CD4-positive, alpha-beta T cell treated with Interleukin-4 for 1 hour (primary cell): ENCODE measurements at places on chromosomes 4 and X.
A peak's percentile ranks its signal among the peaks of the same experiment; 100 is the strongest.

DNA sequence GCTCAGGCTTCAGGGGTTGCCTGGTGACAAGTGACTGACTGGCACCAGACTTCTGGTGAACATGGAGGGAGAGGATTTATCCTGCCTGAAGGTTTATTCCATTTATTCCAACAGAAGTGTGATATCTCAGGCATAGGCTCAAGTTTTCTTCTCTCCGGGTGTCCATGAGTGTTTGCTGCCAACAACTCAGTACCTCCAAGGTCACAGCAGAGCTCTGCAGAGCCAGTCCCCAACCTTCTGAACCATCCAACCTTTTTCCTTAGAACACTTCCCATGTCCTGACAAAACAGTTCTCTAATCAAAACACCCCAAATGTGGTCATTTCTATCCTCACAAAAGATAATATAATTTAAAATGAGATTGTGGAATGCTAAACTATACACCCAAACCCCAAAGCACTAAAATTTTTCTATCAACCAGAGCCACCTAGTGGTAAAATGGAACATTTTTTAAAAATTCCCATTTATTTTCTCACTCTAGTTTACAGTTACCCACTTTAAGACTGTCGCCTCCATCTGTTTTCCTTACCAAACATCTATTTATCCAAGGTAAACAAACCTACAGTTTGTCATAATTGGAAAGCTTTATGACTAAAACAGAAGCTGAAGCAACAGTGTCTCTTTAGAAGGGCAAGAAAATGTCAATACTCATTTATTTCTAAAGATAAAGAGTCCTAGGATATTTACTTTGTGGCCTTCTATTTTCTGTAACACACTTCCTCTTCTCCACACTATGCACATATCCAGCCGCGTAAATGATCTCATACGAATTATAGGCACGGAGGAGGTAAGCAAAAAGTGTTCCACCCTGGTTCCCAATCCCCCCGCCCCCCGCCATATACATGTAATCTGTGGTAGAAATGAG, 39.5 kb downstream of the TMEM154 start:
- peak; percentile 57 for DNase-seq

GRCh38 chr4:158787709-158788475, 19.1 kb downstream of the FNIP2 start:
- DNase-seq = no peak

- no peak for DNase-seq
These were observed 127.2 kb downstream of the ARHGEF9 start for GRCh38 chrX:63657821-63658220.

DNA sequence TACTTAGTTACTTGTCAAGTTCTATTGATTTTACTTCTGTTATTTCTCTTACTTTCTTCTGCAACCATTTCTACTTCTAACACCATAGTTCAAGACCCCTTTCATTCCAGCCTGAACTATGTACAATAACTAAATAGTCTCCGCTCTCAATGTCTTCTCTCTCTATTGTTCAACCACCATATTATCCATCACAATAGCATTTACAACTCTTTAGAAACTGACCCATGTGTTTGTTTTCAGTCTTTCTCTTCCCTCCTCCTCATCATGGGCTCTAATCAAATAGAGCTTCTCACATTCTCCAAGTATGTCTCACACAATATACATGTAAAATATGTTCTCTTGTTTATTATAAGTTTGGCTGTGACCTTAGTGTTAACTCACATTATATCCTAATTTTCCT, 143.6 kb downstream of the ZAR1 start:
- DNase-seq = no peak

DNA sequence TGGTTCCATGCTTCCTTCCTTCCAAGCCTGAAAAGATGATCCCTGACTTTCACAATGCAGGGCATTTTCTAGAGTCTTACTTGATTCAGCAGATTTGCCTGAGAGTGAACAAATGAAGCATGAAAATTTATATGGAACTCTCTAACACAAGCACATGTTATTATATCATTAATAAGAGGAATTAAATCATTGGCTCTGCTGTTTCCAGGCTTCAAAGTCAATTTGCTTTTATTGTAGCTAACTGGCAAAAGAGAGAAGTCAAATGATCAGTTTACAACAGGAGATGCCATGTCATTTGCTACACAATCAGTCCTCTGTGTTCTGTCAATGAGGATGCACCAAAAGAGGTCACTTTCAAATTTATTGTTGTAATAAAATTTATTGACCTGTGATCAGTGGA, 101.5 kb upstream of the UGT8 start:
- no peak for DNase-seq

DNA sequence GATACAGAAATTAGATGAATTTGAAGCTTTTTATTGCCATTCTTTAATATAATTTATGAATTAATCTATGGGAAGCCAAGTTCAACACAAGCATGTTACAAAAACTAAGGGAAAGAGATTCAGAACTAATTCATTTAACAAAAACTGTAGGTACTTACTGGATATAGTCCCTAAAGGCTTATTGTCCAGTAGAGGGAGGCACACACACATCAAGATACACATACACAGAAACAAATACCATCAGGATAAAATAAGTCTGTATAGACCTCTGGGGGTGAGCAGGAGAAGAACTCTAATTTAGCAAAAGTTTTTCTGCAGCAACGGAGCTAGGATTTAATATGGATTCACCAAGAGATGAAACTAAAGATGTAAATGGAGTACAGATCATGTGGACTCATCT, 83.0 kb upstream of the IL13RA1 start:
- no peak for DNase-seq
